ENCODE measurements at places on chromosomes 6 and 20.

GRCh38 chr6:159758031-159759001, 3.5 kb upstream of the ACAT2 start:
- DNase-seq = no peak

DNA sequence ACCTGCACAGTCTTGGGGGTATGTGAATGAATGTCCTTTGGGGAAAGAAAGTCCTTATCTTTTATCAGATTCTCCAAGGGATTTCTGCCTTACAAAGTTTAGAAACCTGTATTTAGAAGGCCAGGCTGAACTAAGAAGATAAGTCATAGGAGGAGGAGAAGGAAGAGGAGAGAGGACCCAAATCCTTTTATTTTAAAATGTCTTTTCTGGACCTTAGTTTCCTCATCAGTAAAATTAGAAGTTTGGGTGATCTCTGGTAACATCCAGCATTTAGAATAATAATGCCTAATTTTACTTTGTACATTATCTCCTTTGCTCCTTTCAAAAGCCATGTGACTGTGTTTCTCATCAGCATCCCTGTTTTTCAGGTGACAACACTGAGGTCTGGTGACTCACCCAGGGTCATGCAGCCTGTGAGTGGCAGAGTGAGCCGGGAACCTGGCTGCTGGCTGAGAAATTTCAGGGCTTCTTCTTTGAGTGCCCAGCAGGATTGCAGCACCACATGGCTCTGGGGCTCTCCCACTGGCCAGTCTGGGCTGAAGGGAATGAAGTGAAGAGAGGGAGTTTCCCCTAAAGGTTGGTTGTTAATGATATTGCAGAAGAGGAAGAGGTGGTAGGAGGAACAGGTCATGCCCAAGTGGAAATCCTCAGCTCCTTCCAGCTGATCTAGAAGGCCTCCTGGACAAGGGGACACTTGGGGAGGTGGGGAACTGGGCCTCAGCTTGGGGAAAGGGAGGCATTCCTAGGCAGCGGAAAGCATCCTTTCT, 34.0 kb downstream of the VEGFA start:
- DNase-seq = no peak

GRCh38 chr20:63829945-63830835, 874 bp downstream of the ZBTB46 start:
- DNase-seq = no peak

DNA sequence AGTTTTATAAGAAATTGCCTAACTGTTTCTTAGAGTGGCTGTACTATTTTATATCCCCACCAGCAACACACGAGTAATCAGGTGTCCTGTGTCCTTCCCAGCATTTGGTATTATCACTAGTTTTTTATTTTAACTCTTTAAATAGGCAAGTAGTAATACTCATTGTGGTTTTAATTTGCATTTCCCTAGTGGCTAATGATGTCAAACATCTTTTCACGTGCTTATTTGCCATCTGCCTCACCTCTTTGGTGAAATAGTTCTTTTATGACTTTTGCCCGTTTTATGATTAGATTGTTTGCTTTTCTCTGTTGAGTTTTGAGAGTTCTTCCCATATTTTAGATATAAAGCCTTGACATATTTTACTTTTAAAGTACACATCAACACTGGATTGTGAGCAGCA, 57.8 kb downstream of the GCLC start:
- no peak for DNase-seq

All from stimulated activated CD4-positive, alpha-beta T cell treated with anti-CD3 and anti-CD28 coated beads, Interleukin-1b, Interleukin-23, amount 100 ng/mL, for 24 hours (primary cell).